CD4-positive, alpha-beta T cell treated with Interleukin-4 for 4 hours (primary cell): ENCODE measurements at places on chromosomes 6 and 20.

GRCh38 chr6:116030770-116031169 is 29.9 kb downstream of the FRK start:
- no peak for DNase-seq

DNA sequence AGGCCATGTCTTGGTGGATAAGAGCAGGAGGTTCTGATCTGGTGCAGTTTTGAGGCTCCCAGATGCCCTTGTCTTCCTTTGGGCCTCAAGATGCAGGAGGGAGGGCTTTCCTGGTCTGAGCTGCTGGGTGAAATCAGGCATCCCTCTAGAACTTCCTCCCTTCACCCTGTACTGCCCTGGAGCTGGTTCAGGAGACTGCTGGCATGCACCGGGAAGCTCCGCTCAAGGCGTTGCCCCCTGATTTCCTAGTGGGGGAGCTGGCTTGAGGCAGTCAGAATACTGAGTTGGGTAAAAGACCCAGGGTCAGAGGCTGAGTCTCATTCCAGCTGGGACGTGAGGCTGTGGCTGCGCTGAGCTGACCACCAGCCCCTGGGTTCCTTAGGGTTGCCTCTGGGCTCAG is 12.0 kb downstream of the PHACTR3 start:
- DNase-seq, result no peak

GRCh38 chr20:10683537-10683936 is 9.7 kb upstream of the JAG1 start:
- no peak for DNase-seq

DNA sequence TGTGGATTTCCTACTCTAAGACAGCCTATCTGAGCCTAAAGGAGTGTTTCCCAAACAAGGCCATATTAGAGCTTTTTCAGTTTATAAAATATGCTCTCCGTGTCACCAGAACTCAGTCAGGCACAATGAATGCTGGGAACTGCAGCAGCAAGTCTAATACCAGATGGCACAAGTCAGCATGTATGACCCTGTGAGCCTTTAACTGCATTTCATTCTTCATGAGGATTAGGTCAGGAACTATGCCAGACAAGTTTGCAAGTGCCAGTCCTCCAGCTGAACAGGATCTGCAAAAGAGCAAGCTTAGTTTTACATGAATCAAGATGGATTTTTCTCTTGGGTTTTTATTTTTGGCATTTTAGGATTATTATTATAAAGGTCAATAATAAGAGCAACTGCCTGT is 66.7 kb upstream of the SAMD5 start:
- no peak for DNase-seq

- DNase-seq, result no peak
These were observed 280.0 kb downstream of the SOX4 start for GRCh38 chr6:21873562-21873961.

DNA sequence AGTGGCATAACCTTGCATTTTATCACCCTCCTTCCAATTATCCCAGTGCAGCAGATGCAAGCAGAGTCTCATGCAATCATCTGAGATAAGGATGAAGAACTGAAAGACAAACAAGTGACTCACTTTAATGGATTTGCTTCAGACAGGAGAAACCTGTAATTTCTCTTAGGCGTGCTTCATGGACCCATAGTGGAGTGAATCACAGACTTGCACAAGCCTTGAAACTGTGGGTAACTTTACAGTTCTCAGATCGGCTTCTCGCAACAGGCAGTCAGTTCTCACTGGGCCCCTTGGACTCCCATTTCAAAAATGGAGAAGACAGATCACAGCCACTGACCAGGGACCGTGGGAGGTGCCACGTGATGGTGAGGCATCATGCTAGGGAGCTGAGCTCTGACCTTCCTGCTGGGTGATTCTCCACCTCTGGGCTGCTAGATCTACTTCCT is at the start of gene ADGRF4:
ADGRF4 (plus strand) TSS at position 239 of the 446 bp plus-strand sequence. CDS start 8,666 bp downstream, outside the sequence.
- no peak for DNase-seq

DNA sequence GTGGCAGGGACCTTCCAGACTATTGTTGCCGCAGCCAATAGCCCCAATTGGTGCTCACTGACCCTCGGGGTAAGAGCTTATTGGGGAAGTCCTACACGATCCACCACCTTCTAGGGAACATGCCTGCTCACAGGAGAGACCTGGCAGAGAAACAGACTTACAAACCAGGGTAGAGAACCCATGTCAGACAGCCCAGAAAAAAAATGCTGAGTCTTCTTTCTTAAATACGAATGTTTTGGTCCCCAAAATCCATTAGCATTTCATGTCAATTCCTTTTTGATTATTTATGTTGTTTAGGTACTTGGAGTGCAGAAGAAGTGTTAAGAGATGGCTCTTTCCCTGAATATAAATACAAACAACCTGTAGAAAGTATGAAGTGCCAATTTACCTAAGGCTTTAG is 84.9 kb upstream of the PDE10A start:
- DNase-seq, result no peak

DNA sequence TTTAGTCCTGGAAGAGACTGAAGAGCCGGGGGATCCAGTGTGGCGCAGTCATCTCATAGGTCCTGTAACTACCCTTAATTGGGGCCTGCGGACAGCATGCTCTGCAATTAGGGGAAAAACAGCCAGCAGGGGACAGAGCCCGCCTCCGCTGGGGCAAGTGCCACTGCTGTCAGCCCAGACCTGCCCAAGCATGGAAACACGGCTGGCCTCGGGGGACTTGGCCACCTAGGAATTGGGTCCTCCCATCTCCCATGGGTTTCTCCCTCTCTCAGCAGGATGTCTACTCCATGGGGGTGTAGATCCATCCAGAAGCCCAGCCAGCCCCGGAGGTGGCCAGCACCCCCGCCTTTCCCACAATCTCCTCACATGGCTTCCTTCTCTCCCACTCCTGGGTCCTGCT is 3.6 kb downstream of the GHRH start:
- no peak for DNase-seq

DNA sequence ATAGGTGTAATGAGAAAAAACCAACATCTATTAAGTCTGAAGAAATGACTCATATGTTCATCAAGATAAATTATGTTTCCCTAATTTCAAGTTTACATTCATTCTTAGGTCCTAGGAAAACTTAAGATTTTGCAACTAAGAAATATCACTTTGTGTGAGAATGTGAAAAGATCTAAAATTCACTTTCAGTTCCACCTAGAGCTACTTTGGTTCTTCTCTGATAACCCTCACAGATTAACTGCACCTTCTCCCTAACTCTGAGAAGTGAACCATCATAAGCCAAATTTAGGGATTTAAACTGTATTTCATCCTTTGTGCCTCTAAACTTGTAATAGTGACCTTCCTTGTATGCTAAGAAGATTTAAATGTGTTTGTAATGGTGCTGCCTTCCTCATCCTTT is 213.0 kb downstream of the FRK start:
- DNase-seq, result no peak
